ENCODE measurements at places on chromosomes 2 and 18.

- DNase-seq, result no peak
Measured at GRCh38 chr18:54109131-54109683, 115.3 kb downstream of the MBD2 start.

- DNase-seq, result no peak
Measured at GRCh38 chr2:42238644-42239288, 69.6 kb downstream of the EML4 start.

DNA sequence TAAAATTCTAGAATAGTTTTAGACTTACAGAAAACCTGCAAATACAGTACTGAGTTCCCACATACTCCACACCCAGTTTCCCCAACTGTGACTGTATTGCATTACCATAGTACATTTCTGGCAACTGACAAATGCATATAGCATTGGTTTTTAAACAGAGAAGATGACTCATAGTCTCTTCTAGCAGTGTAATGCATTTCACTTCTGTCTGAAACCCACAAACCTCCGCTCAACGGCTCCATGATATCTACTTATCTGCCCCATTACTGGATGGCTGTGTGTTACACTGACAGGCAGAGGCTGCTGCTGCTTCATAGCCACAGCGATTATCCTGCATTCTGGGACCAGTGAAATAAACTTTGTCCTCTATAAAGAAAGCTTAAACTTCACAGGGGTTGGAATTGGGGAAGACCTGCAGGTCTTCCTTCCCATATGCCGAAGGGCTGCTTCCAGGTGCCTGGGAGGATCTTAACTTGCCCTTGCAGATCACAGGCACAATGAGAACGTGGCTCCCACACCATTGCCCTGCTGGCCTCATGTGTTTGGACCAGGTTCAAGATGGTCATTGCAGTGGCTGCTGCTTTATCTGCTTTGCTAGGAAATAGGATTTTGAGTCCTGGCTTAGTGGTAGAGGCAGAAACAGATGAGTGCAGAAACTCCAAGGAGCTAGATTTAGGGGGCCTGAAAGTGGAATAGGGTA, 742.6 kb upstream of the HS6ST1 start:
- DNase-seq, result no peak

- no peak for DNase-seq
Measured at GRCh38 chr2:46394649-46395510, 84.5 kb upstream of the TMEM247 start.

DNA sequence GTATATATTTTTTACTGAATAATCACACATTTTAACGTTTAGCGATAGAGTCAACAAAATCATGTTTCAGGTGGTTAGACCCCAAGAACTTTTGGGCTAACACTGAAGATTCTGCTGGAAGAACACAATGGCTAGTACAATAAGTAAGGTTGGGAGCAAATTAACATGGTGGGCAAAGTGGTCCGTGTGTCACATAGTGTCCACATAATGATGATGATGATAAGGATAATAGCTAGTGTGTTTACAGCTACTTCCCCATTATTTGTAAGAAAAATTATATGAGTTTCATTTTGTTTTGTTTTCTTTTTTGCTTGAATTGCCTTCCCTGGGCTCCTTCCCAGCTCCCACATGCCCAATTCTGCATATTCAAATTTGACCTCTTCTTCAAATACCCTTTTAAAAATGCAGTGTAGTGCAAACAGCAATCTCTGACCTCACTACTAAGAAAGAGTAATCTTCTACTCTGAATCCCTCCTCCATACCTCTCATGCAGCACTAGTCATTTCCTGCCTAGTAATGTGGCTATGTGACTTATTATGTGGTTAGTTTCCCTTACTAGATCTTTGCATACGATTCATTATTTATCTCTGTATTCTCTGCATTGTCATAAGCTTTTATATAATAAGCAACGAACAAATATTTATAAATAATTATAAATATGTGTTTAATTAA, 16.9 kb upstream of the VPS54 start:
- DNase-seq, result no peak

DNA sequence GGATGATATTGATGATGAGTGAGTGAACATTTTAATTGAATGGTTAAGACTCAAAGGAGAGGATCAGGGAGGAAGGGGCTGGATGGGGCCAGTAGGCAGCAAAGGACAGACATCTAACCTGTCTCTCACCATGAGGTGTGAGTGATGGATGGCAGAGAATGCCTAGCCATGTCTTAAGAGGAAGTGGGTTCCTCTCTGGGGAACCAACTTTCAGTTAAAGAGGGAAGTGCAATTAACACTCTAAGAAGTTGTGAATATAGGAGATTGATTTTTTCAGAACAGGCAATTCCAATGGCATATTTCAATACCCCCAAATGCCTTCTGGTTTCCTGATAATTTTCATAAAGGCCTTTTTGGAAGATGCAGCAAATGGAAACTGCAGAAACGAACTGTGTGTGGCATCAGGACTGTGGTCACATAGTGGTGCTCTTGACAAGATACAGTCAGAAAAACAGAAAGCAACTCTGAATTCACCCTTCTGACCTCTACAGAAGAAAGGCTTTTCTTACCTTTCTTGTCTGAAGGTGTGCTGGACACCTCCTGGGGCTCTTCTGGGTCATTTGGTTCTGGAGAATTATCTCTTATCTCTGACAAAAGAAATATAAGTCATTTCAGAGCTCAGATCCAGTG, 10.2 kb downstream of the SP110 start:
- no peak for DNase-seq

- DNase-seq, result no peak
Measured at GRCh38 chr2:157903626-157904025, 27.5 kb upstream of the ACVR1 start.

GRCh38 chr2:65638443-65638842, 206.0 kb upstream of the SPRED2 start:
- DNase-seq, result no peak

DNA sequence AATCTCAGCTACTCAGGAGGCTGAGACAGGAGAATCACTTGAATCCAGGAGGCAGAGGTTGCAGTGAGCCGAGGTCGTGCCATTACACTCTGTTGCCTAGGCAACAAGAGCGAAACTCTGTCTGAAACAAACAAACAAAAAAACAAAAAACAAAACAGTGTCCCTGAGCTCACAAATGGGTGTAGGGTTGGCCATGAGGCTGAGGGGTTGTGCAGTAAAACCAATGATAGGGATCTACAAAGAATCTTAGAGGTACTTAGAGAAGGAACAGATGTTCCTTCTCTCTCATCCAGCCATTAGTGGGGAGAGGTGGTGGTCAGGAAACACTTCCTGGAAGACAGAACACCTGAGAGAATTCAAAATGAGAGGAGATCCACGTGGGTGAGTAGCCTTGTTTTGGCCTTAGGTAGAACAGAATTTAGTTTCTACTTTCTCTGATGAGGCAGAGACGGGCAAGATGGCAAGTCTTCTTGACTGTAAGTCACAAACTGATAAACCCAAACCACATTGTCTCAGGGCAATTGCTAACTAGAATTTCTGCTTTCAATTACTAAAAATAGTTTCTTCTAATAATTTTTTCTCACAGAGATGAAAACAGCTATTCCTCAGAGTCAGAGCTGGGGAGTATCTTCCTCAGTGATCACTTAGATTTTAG, 61.5 kb upstream of the PPM1B start:
- DNase-seq, result no peak

- DNase-seq, result no peak
Measured at GRCh38 chr2:60116161-60116875, 437.1 kb downstream of the BCL11A start.

DNA sequence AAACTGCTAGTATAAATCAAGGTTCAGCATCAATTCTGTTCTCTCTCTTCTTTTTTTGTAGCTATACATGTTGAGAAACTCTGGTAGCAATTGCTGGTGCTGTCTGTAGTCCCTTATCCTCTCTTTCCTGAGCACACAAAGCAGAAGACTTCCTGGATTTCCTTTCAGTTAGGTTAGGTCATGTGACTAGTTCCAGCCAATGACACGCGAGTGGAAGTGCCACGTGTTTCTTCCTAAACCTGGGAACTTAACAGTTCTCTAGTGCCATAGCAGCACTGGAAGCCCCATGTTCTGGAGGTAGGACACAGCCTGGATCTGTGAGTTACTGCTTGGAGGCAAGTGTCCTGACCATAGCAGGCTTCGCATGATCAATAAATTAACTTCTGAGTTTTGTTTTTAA, 125.9 kb downstream of the PLA2R1 start:
- no peak for DNase-seq

DNA sequence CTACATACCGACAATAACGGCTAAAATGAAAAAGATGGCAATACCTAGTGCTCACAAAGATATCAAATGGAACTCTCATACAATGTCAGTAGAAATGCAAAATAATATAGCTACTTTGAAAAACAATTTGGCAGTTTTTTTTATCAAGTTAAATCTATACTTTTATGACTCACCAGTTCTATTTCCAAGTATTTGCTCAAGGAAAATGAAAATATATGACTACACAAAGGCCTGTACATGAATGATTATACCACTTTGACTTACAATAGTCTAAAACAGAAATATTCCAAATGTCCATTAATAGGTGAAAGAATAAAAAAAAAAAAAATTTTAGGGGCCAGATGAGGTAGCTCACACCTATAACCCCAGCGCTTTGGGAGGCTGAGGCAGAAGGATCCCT, 219.8 kb downstream of the ZRANB3 start:
- no peak for DNase-seq

- DNase-seq, result no peak
Measured at GRCh38 chr2:26739514-26739913, 24.6 kb upstream of the SLC35F6 start.

- no peak for DNase-seq
Measured at GRCh38 chr2:186129767-186130581, 356.1 kb upstream of the ZC3H15 start.

- DNase-seq, result no peak
Measured at GRCh38 chr2:239312081-239312511, 88.7 kb downstream of the HDAC4 start.

- no peak for DNase-seq
Measured at GRCh38 chr2:227153758-227154486, 10.1 kb downstream of the COL4A4 start.

DNA sequence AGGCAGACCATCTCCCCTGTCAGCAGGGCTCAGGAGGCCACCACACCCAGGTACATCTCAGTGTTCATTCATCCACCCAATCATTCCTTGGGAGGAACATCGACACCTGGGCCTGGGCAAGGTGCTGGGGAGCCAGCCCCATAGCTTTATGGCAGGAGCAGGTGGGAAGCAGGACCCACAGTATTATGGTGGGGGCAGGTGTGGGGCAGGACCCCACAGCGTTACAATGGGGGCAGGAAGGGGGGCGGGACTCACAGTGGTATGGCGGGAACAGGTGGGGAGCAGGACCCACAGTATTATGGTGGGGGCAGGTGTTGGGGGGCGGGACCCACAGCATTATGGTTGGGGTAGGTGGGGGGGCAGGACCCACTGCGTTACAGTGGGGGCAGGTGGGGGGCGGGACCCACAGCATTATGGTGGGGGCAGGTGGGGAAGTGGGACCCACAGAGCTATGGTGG, 128.9 kb upstream of the HS6ST1 start:
- DNase-seq, result no peak

DNA sequence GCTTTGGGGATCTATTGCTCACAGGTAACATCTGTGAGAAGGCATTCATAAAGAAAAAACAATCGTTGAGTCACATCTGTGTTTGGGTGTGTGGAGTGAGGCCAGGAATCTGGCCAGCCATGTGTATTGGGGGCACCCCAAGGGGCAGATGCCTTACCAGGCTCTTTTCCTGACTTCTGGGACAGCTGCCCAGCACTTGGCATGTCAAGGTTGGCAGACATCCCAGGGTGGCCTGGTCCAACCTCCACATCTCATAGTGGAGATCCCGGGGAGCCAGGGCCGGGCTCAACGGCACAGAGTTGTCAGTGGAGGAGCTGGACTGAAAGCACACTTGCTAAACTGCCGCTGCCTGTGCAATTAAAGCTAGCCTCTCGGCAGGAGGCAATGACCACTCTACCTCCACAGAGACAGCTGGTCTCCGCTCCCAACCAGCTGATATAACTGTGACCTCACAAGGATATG, 75.3 kb upstream of the MGAT4A start:
- no peak for DNase-seq

DNA sequence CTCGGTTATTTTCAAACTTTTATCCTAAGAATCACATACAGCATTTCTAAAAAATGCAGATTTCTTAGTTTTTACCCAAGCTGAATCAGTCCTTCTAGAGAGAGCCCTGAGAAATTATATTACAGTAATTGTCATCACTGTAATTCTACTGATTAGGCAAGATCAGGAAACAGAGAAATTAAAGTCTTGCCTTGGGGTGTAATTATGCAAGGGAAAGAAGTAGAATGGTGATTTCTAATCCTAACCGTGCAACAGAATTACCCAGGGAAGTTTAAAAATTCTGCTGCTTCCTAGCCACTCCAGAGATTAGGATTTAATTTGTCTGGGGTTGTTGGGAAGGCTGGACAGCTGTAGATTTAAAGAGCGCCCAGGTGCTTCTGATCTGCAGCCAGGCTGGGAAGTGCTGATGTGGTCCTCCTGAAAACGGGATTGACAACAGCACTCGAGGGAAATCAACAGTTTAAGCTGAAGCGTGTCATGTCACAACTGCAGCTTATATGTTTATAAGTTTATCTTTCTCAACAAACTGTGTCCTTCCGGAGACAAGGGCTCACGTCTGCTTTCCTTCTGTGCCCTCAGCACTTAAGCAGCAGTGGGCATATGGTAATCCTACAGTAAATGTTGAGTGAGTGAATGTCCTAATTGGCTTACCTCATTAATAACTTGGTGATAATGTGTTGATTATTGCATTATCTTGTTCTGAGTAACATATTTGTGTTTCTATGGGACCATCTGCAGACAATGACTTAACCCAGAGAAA, 671.9 kb upstream of the SOX11 start:
- DNase-seq, result no peak

DNA sequence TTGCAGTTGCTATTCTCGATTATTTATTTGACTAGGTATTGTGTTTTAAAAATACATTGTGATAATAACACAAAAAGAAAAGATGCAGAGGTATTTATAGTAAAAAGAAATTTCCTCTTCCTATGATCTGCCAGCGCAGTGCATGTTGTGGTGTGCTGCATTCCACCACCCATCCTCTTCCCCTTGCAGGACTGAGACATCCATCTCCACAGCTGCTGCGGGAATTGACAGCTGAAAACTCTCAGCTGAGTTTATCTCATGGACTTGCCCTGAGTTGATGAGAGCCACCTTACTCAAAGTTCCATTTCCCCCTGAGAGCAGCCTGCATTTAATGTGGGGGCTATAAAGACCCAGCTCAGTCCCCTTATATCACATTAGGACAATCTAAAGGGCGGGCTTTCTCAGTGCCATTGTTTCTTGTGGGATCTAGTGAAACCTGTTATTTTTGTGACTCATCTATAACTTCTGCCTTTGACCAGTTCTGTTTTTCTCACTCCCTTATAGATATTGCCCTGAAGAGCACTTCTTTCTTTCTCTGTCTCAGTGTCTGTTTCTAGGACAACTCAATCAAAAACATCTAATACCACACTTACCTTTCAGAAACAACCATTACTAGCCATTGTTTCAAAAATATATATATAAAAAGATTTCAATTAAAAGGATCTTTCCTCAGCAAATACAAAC, 698.5 kb downstream of the NR4A2 start:
- DNase-seq, result no peak

GRCh38 chr2:54546923-54547720, 91.0 kb downstream of the SPTBN1 start:
- no peak for DNase-seq

- DNase-seq, result no peak
Measured at GRCh38 chr2:140654565-140654964, 1476.3 kb downstream of the LRP1B start.

GRCh38 chr18:52340406-52341102, 557 bp downstream of the DCC start:
- DNase-seq, result no peak

GRCh38 chr2:64781711-64782390, 128.1 kb upstream of the SERTAD2 start:
- DNase-seq, result no peak

- DNase-seq, result no peak
Measured at GRCh38 chr2:34408100-34408499, 809.0 kb upstream of the FAM98A start.
